ENCODE measurements at places on chromosomes 7 and 10. TPM values are rescaled to one million over a fixed set of nuclear protein-coding genes. Genes with fewer than 3 reads are reported as not detected.

PRSS1 gene
- total RNA-seq, result not detected

NPTX2 gene
- not detected for total RNA-seq

OR2A7 gene
- total RNA-seq, result 0.69 TPM

ANKRD1 gene
- 3.5 TPM for total RNA-seq

AOC1 gene
- not detected for total RNA-seq

TEX47 gene
- not detected for total RNA-seq

- no peak for DNase-seq
Observed at GRCh38 chr10:70445718-70446657, 4.5 kb upstream of the NODAL start.

GRCh38 chr10:63596924-63597323 lies 75.7 kb downstream of the REEP3 start:
- DNase-seq, result no peak

GRCh38 chr10:11397980-11398580 lies 213.4 kb downstream of the USP6NL start:
- no peak for DNase-seq

- DNase-seq, result peak; percentile 23
Observed at GRCh38 chr10:102869258-102870198, at the start of gene AS3MT. Gene AS3MT (plus strand): TSS chr10:102869470. CDS start chr10:102869593, 123 bp downstream.

DNA sequence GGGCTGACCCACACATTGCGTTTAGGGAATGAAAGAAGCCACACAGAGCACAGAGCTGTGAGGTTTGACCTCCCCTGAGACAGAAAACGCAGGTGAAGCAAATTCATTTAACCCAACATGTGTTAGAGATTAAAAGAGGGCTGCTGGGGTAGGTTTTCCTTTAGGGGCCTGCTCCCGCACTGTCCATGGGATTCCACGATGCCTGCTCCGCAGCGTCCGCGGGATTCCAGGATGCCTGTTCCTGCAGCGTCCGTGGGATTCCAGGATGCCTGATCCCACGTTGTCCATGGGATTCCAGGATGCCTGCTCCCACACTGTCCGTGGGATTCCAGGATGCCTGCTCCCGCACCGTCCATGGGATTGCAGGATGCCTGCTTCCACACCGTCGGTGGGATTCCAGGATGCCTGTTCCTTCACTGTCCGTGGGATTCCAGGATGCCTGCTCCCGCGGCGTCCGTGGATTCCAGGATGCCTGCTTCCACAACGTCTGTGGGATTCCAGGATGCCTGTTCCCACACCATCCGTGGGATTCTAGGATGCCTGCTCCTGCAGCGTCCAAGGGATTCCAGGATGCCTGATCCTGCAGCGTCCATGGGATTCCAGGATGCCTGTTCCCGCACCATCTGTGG lies 78.7 kb downstream of the VIPR2 start:
- no peak for DNase-seq

- no peak for DNase-seq
Observed at GRCh38 chr10:16724509-16724908, 92.7 kb downstream of the RSU1 start.

DNA sequence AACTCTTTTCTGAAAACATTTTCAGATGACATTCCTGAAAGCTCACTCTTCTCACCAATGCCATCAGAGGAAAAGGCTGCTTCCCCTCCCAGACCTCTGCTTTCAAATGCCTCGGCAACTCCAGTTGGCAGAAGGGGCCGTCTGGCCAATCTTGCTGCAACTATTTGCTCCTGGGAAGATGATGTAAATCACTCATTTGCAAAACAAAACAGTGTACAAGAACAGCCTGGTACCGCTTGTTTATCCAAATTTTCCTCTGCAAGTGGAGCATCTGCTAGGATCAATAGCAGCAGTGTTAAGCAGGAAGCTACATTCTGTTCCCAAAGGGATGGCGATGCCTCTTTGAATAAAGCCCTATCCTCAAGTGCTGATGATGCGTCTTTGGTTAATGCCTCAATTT lies 16.5 kb downstream of the ANLN start:
- no peak for DNase-seq

All from PC-3 (cell line).